Progenitor cell of endocrine pancreas (in vitro differentiated cells): ENCODE measurements at places on chromosomes 11 and 22. TPM values are rescaled to one million over a fixed set of nuclear protein-coding genes. Genes with fewer than 3 reads are reported as not detected.

DNA sequence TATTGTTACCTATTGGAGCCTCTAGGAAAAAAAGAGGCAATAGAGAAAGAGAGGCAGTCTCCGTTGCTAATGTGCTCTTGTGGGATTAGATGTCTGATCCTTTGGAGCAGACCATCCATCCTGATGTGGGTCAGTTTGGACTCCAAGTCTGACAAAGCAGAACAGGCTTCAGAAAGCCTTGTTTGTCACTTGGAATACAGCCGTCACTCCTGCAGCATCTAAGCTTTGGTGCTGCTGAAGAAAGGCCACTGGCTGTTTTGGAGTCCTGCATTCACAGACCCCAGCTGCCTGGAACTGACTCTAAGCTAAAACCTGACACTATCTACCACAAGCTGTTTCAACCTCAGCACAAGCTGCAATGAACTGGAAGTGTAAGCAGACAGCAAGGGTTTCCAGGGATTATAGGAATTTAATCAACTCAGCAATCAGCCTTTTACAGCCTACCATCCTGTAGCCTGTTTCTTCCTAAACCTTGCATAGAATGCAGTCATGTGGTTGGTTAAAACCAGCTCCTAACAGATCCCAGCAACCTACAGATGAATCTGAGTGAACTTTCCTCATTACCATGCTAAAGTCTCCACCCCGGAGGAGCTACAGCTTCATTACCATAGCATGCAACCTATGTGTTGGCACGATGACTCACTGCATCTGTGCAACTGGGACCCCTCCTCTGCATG is 3.7 kb upstream of the PLAAT4 start:
- DNase-seq = no peak

- no peak for DNase-seq
Observed at GRCh38 chr11:103545551-103545950, 436.3 kb downstream of the DYNC2H1 start.

DNA sequence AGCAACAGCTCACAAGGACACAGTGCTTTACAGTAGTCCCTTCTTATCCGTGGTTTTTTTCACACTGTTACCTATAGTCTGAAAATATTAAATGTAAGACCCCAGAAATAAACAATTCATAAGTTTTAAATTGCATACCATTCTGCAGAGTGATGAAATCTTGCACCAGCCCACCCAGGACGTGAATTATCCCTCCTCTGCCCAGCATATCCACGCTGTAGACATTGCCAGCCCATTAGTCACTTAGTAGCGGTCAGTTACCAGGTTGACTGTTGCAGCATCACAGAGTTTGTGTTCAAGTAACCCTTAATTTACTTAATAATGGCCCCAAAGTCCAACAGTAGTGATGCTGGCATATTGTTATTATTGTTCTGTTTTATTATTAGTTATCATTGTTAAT is 3.6 kb downstream of the CLTCL1 start:
- DNase-seq = no peak

GRCh38 chr22:49377306-49377705 is 450.4 kb downstream of the BRD1 start:
- DNase-seq = no peak

GRCh38 chr22:40651563-40652501 is 15.3 kb upstream of the MRTFA start:
- peak; percentile 44 for DNase-seq

DNA sequence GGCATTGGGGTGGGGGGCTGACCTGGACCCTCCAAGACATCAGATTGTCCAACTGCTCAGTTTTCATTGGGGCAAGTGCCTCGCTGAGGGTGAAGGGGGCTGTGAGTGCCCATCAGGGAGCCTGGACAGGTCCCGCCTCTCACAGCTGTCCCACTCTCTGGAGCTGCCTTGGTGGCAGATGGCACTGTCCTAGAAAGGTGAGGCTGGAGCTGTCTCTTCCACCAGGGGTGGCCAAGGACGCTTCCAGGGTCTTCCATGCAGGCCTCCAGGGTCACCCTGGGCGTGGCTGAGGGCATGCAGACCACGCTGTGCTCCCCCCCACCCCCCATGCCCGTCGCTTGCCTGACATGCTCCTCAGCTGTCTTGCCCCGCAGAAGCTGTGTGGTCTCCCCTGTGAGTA is 53.5 kb upstream of the CCDC188 start:
- DNase-seq = no peak

- DNase-seq = no peak
Observed at GRCh38 chr11:65588199-65589054, 7.2 kb downstream of the KCNK7 start.

DNA sequence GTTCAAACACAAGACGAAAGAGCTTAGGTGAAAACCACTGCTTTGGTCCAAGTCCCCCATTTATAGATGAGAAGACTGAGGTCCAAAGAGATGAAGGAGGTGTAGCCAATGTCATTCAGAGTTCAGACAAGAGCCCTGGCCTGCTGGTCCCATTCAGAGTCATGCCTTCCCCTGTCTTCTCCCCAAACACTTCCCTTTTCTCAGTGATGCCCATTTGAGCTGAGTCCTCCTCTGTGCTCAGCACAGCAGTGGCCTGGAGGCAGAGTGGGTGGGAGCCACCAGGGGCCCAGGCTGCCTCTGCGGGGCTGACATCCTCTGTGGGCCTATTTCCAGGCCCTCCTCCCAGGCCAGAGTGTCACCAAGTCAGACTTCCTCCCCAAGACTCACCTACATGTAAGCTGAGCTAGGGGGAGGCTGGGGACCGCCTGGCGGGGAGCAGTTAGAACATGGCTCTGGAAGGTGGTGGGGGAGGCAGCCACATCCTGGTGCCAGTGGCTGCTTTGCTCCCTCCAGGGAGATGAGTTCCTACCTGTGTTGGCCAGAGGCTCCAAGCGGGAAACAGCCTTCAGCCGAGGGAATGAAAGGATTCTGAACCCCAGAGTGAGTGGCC is 22.4 kb upstream of the LRRC10B start:
- no peak for DNase-seq

DNA sequence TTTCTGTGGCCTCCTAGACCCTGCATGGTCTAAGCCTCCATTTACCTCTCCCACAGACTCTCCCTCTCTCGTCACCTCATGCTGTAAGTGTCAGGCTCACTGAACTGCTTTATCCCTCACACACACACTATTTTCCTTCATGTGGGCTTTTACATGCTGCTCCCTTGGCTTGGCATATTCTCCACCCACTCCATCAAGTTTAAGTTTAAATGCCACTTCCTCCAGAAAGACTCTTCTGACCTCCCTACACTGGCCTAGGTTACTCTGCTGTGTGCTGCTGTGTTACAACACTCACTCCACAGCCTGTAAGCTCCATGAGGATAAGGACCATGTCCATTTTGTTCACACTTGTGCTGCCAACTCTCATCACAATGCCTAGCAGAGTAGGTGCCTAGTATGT is 2.5 kb downstream of the DCHS1 start:
- DNase-seq = no peak

DNA sequence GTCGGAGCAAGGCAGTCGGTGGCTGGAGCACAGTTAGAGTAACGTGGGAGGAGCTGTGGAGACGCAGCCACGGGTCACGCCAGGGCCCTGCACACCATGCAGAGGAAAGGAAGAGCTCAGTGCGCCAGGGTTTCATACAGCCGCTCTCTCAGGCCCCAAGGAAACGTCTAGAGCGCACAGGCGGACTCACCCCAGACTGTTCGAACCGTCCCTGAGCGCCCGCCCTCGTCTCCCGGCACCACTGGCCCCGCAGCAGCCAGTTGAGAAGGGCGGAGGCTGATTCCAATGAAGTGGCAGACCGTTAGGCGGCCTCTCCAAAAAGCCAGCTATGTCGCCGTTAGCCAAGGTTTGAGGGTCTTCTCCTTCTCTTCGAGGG is 483 bp upstream of the HYLS1 start:
- no peak for DNase-seq

- DNase-seq = no peak
Observed at GRCh38 chr11:13065200-13065787, 56.2 kb downstream of the RASSF10 start.

DNA sequence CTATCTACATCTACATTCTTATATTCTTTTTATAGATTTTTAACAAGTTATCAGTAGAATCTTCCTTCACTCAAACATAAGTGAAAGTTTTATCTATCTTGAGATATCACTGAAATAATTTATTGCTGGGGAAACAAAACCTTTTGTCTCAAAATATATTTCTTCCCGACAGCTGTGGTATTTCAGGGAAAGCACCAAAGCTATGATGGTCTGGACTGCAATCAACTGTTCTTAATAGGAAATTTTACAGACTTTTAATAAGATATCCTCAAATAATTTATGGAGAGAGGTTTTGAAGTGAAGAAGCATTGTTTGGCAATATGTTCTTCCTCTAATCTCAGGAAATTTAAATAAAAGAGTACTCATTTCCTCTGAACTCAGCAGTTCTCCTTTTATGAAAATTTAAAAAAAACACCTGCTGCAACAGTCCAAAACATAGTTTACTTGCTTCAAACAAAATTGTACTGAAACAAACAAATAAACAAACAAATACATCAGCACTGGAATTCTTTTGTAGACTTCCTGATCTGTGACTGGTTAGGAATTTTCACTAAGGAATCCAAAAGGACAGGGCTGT is 33.9 kb upstream of the EIF3M start:
- DNase-seq = no peak

DNA sequence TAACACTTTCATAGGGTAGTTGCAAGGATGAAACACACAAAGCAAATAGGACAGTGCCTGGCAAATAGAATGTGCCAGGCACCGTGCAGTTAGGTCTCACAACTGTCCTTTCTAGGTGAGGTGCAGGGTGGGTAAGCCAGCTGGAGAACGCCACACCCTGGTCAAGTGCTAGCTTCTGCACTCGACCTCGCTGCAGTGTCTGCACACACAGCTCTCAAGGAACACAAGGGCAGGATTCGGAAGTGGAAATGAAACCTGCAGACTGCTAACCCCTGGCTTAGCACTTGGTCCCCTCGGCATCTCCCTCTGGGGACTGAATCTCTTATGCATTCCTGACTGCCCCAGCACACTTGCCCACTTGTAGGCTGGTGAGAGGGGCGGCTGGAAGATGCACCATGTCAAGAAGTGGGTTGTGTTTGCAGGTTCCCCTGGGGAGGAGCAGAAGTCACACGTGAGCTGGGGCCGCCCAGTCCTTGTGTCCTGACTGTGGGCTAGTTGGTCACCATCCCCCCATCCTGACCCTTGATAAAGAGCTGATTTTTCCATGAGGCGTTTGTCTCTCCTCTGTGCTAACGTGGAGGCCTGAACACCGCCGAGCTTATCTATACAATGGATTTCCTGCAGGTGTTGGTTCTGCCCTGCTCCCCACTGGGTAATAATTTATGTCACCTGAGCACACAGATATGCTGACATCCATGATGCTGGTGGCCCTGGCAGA is 89.0 kb downstream of the MICAL2 start:
- no peak for DNase-seq

GRCh38 chr11:102733232-102733875 is 8.6 kb upstream of the MMP8 start:
- DNase-seq = no peak

DNA sequence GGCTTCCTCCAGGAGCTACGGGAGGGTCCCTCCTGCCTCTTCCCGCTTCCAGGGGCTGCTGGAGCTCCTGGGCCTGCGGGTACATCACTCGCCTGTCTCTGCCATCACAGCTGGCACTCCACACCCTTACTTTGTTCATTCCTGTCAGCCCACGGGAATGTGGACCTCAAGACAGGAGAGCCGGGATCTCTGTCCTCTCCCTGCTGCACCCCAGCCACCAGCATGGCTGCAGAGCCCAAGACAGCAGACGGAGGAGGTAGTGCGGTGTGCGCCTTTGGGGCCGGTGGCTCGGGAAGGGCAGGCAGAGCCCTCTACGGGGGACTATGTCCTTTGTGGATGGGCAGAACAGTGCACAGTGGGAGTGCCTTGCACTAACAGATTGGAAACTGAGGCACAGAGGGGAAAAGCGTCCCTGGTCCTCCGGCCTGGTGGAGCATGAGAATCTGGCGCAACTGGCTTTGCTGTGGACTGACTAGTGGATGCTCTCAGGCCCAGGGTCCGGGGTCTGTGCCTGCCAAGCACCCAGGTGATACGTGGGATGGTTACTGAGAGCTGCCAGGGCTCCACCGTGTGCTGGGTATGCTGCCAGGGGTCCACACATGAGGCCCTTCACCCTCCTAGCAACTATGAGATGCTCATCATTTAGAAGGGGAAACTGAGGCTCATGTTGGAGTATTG is 47.3 kb downstream of the IGF2 start:
- DNase-seq = no peak

DNA sequence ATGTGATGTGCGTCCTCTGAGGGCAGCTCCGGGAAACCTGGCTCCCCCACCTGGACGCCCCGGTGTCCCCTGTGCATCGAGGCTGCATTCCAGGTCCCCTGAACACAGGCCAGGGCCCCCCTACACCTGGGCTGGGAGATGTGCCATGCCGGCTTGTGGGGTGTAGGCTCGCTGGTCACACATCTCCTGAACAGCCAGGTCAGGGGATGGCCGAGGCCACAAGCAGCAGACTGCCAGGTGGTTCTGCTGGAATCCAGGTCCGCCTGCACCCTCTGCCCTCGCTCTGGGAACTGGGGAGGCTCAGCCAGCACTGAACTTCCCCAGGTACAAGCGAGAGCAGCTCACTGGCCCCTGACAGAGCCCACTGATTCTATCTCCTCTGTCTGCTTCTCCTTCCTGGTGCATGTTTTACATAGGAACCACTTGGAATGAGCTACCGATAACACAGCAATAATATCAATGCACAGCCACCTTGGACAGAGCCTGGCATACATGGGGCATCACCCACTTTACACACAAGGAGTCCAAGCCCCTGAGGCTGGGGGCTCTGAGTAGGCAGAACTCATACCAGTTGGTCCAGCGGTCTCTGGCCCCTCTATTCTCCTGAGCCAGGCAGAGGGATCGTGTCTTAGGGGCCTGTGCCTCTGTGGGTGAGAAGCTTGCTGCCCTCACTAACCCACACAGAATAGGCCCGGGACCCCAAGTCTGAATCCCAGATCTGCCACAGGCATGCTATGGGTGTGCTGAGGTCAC is 46.8 kb downstream of the TBX1 start:
- no peak for DNase-seq

TRIM22 gene
- total RNA-seq = 0.89 and 1.7 TPM in 2 replicates

CNTF gene
- 3.9 and 4.3 TPM in 2 replicates for total RNA-seq

MMP1 gene
- 0.24 and 1.3 TPM in 2 replicates for total RNA-seq

KIF18A gene
- total RNA-seq = 17.0 and 19.1 TPM in 2 replicates

RIC8A gene
- total RNA-seq = 83.7 and 88.0 TPM in 2 replicates
